COR-L47 (cell line): ENCODE measurements at places on chromosomes 13 and 19.

DNA sequence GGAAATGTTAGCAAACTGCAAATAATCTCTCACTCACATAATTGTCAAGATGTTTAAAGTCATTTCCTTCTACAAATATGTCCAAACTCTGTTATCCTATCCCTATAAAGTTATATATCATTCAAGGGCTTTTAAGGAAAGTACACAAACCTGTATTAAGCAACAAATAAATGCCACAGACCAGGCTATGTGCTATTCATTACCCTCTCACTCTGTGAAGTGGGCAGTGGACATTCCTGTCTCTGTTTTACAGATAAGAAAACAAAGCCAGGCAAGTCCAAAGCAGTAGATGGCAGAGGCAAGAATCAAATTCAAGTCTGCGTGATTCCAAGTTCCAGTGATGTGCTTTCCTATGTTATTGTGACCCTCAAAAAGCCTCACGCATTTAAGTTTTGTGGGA lies 140.6 kb downstream of the LHFPL6 start:
- DNase-seq: no peak

GRCh38 chr13:75016225-75016624 lies 465.7 kb downstream of the TBC1D4 start:
- no peak for DNase-seq

DNA sequence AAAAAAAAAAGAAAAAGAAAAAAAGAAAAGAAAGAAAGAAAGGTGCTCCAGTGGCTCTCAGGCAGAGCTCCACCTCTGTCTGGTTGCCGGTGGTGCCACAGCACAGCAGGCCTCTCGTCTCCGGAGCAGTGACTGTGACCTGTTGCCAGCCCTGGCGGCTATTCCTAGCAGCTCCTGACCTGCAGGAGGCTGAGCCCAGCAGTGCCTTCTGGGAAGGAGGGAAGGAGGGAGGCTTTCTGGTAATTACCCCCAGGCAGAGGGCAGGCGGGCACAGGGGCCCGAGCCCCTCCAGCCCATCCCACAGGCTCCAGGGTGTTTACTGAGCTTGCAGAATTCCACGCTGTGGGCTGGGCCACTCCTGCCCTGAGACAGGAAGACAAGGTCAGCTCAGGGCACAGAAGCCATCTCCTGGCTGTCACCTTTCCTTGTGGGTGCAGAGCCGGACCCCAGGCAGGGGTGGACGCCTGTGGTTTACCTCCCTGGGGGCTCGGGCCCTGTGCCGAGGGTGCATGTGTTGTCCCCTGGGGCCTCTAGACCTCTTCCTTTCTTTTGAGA lies 77.9 kb downstream of the GNG7 start:
- no peak for DNase-seq

- DNase-seq: no peak
Observed at GRCh38 chr13:20053016-20053415, 94.5 kb downstream of the ZMYM2 start.

DNA sequence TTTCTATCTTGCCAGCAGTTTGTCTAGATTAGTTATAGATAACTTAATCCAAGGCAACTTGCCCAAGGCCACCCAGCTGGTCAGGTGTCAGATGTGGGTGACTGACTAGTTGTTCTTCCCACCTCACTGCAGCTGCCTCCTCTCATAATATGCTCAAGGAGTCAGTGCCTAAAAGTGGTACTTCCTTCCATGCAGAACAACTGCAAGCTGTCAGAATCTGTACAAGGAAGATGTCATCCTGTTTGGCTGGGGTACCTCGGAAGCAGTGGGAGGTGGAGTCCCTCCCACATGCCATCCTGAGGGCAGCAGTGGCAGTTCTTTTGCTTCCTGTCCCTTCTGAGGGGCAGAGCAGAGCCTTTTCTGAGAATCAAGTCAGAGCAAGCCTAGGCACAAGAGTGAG lies 193.2 kb upstream of the RFC3 start:
- DNase-seq: no peak

GRCh38 chr13:92827503-92827902 lies 399.1 kb upstream of the GPC6 start:
- DNase-seq: no peak

GRCh38 chr19:44635581-44636438 lies 7.9 kb upstream of the PVR start:
- no peak for DNase-seq

- DNase-seq: no peak
Observed at GRCh38 chr19:53549340-53549739, 11.4 kb downstream of the ZNF331 start.

DNA sequence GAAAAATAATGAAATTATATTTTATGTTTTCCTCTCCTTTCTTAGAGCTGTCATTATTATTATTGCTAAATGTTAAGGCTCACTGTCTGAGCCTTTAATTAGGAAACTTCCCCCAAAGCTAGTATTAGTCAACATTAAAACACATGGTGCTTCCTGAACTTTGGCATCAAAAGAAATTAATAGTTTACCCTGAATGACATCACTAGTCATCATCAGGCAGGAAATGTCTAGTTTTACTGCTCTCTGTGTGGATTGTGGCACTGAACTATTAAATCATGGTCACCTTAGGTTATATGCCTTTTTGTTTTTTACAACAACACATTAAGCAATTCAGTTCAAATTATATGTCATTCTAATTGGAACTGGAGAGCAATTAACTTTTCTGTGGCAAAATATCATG lies 595.5 kb downstream of the SLITRK1 start:
- DNase-seq: no peak
